ENCODE measurements at places on chromosomes 12 and 14.

DNA sequence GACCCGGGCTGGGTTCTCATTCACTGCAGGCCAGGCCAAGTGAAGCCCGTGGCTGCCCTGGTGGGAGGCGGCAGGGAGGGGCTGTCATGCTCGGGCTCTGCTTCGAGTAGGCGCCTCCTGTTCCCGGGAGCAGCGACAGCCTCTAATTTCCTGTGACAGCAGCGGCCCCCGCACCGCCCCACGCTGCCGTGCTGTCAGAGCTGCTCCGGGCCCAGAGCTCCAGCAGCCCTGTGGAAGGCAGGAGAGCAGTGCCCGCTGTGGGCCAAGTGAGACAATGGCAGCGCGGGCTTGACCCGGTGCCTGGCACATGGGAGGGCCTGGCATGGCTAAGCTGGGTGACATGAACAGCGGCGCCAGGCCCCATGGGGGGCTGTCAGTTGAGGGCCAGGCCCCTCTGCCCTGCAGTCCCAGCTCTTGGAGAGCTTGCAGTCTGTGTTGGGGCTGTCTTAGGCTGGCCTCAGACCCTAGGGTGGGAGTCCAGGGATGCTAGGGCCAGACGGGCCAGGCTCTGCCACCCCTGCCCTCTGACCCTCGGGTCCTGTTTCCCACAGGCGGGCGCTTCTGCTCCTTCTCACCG, 5.1 kb downstream of the TRMT61A start:
- no peak for DNase-seq

GRCh38 chr14:102971314-102971713, 48.9 kb downstream of the AMN start:
- no peak for DNase-seq

GRCh38 chr12:105425254-105426174, 95.0 kb downstream of the C12orf75 start:
- no peak for DNase-seq

GRCh38 chr12:75970310-75970709, 61.3 kb downstream of the PHLDA1 start:
- no peak for DNase-seq

- no peak for DNase-seq
Measured at GRCh38 chr12:80364056-80364455, 80.0 kb upstream of the PTPRQ start.

DNA sequence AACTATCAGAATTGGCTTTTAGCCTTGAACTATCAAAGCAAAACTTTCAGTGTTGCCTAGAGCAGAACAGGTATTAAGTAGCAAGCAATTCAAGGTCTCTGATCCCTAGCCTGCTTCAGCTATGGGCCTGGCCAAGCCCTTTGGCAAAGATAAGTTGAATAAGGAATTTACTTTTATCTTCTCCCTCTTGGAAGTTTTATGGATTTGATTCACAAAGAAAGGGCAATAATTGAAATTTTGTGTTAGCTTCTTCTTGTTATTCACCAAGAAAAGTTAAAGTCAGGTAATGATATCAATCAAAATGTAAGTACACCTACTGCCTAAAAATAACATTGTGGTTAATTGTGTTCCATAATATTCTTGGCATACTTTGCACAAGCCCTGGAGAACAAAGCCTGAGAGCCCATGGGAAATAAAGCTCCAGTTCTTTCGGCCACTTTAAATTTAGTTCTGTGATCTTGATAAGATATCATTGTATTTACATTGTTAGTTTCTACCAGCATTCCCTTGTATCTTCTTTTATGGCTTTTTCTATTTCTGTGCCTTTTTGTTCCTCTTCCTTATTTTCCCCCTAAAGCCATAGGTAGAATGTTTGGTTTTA, 158.0 kb downstream of the RAD51B start:
- no peak for DNase-seq

DNA sequence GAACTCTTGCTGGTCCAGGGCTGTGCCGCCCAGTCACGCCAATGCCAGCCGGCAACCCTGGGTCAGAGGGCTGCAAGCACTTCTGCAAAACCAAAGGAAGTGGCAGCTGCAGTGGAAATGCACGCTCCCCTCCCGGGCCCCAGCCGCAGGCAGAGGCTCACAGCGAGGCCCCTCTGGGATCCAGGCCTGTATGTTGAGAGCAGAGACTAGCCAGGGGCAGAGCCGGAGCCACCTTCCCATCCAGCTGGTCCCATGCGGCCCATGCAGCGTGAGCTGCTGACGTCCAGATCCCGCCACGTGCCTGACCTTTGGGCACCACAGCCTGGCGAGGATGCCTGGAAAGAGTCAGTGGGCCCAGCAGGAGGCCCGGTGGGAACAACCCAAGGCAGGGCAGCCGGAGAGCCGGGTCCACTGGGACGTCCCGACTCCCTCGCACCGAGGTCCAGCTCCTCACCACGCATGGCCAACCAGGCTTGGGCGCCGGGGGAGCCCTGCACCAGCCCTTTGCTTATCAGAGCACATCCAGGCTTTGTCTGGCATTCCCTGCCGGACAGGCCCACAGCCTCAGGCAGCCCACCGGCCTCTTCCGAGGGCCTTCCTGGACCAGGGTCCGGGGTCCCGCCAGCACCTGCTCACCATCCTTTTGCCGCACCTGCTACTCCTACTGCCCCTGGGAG, 4.3 kb downstream of the GPR132 start:
- no peak for DNase-seq

- DNase-seq: no peak
Measured at GRCh38 chr14:37721976-37722659, 126.7 kb downstream of the TTC6 start.

GRCh38 chr12:59973515-59973914, 377.7 kb downstream of the SLC16A7 start:
- DNase-seq: no peak

GRCh38 chr14:64584190-64584589, 34.4 kb downstream of the PPP1R36 start:
- no peak for DNase-seq

DNA sequence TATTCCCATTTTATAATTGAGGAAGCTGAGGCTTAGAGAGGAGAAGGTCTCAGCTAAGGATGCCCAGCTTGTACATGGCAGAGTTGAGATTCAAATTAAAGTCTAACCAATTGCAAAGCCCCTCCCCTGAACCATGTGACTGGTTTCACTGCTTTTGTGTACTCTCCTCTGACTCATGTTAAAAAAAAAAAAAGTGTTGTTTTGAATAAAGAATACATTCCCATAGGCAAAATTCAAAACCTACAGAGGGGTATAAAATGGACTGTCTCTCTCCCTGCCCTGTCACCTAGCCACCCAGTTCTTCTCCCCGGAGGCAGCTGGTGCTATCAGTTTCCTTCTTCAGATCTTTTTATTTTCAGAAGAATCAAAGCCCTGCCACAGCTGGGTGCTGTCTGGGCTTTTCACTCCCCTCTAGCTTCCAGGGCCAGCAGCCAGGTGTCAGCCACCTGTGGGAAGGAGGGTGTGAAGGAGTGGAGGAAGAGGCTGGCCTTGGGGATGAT, 5.4 kb downstream of the PSMD9 start:
- DNase-seq: no peak

- DNase-seq: no peak
Measured at GRCh38 chr12:127070515-127071157, 1196.3 kb upstream of the TMEM132C start.

- DNase-seq: no peak
Measured at GRCh38 chr12:32466986-32467711, 67.8 kb downstream of the FGD4 start.

GRCh38 chr12:110696283-110696682, 7.4 kb upstream of the HVCN1 start:
- no peak for DNase-seq

DNA sequence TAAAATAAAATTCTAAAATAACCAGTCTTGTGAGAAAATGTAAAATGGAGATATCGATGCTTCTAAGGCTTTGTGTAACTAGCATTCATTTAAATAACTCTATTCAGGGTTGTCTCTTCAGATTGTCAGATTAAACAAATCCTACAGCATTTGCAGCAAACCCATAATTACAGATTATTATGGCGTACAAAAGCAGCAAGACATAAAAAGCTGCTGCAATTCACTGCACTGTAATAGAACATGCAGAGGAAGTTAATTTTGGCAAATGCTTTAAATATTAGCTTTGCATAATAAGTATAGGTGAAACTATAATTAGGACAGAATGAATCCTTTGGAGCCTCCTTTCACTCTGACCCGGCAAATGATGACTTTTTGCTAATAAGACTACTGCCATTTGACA, 98.3 kb downstream of the INSM2 start:
- DNase-seq: no peak

GRCh38 chr12:52372216-52373154, 5.2 kb upstream of the KRT85 start:
- peak; percentile 19 for DNase-seq

DNA sequence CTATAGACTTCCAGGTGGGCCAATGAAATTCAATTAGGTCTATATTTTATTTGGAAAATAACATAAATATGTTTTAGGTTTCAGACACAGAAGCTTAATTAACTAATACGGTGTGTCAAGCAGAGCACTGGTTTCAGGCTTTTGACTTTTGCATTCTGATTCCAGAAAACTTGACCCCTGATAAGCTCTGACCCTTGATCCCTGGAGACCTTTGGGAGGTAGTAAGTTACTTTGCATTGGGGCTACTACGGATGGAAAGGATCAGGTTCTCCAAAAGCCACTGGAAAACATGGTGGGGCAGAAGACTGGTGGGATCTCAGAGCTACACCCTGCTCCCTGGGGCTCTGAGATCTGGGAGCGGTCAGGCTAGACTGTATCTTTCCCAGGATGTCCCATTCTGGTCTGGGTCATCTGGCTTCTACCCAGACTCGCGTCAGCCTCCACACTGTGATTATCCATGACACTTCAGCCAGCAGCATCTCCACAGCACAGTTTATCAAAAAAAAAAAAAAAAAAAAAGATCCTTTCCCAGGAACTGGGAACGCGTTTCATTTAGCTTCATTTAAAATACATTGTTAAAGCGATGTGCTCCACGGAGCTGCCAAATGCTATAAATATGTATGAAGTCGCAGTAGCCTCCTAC, 17.8 kb upstream of the EMP1 start:
- DNase-seq: no peak

DNA sequence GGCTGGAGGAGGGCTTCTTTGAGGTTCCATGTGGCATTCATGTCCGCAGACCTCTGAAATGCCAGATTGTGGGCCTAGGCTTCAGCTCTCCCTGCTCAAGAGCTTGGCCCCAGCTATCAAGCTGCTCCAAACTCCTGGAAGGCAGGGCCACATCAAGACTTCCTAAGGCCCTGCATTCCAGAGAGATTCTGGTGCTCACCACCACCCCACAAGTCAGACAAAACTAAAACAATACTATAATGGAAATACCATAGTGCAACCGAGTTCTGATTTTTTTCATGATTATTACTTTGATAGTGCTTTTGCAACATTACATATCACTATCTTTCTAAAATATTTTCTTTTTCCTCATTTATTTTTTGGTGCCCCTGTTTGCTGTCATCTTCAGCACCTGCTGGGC, 86.3 kb downstream of the CALM1 start:
- no peak for DNase-seq

DNA sequence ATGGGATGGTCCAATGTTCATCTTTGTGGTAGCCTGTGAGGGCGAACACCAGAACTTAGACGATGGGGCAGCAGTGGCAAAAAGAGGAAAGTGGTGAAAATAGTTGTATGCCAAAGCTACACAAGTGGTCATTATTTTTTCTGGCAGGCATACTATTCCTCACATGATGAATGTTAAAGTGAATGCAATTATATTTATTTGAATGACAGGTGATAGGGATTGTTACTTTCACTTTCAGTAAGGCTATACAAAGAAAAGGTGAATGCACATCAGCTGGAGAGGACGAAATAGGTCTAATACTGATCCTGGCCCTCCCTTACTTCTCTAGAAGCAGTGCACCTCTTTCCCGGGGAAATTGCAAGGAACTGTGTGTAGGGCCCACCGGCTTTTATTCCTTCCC, 470.1 kb downstream of the TMTC2 start:
- DNase-seq: no peak

DNA sequence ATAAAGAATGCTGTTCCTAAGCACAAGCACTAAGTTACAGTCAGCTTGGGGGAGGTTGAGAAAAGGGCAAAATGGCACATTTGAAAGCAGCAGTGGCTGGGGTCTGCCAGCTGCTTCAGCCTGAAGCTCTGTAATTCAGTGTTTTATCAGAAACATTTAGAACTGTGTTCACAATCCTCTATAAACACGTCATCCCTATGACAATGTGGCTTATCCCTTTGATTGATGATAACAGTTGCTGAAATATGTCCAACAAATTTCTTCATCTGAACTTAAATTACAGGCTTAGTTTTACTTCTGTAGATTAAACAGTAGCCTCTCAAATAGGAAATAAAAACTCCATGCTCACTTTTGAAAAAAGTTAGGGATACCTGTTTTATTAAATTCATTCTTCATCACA, 108.8 kb downstream of the VEZT start:
- DNase-seq: no peak

DNA sequence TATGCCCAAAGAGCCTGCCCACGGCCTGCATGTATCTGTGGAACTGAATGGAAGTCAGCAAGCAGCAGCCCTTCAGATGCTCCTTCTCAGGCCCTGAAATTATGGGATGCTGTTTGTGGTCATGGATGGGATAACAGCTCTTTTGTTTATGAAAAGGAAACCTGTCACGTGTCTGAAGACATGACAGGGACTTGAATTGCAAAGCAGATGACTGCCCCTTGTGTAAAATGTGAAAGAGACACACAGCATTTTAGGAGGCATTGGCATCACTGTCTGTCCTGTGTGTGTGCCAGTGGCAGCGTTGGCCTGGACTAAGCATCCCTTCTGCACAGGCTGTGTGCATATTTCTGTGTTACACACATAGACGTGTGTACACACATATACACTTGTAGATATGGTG, 192.1 kb downstream of the VRK1 start:
- DNase-seq: no peak

- no peak for DNase-seq
Measured at GRCh38 chr12:125228519-125229260, 163.5 kb downstream of the AACS start.

- peak; percentile 42 for DNase-seq
Measured at GRCh38 chr14:68824517-68825347, 31.9 kb upstream of the ZFP36L1 start.

GRCh38 chr14:21868442-21869046, 194.9 kb upstream of the OR4E1 start:
- DNase-seq: no peak

GRCh38 chr12:69512820-69513219, 42.6 kb downstream of the FRS2 start:
- no peak for DNase-seq

GRCh38 chr12:67915335-67915851, 73.9 kb upstream of the IFNG-AS1 start:
- no peak for DNase-seq

DNA sequence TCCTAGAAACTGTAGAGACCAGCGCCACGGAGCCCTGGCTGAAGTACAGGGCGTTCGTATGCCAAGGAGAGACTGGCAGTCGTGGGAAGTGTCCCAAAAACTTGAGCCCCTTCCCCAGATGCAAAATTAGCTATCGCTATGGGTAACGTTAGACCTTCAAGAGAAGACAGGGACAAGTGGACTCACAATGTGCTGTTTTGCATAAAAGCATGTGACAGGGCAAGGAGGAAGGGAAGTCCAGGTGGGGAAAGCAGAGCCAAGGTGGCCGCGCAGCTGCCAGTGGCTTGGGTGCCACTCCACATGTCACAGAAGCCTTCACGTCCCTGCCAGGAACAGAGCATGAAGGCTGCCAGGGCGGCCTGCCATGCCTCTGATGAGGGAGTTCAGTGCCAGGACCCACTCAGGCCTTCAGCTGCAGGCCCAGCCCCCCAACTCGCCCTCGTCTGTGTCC, 61.2 kb upstream of the DYNC1H1 start:
- DNase-seq: no peak

All from NCI-H524 treated with DMSO at 0.1 percent for 48 hours (cell line).